Fibroblast of upper back skin (primary cell): ENCODE measurements at places on chromosomes 13 and 19.

GRCh38 chr13:48500652-48501197 is 32.2 kb downstream of the RCBTB2 start:
- peak; percentile 86 for DNase-seq

- DNase-seq, result peak; percentile 96
These were observed 103.1 kb downstream of the TNFRSF19 start for GRCh38 chr13:23673354-23673753.

- peak; percentile 28 for DNase-seq
These were observed 186.2 kb upstream of the GPR12 start for GRCh38 chr13:26946684-26947343.

GRCh38 chr13:94548821-94549231 is 47.1 kb downstream of the TGDS start:
- DNase-seq, result no peak

- DNase-seq, result peak; percentile 50
These were observed at the start of gene CCDC70 for GRCh38 chr13:51861723-51862300. TSS of gene CCDC70 (plus strand) at chr13:51861969. CDS start at chr13:51865412, 3,443 bp downstream.

DNA sequence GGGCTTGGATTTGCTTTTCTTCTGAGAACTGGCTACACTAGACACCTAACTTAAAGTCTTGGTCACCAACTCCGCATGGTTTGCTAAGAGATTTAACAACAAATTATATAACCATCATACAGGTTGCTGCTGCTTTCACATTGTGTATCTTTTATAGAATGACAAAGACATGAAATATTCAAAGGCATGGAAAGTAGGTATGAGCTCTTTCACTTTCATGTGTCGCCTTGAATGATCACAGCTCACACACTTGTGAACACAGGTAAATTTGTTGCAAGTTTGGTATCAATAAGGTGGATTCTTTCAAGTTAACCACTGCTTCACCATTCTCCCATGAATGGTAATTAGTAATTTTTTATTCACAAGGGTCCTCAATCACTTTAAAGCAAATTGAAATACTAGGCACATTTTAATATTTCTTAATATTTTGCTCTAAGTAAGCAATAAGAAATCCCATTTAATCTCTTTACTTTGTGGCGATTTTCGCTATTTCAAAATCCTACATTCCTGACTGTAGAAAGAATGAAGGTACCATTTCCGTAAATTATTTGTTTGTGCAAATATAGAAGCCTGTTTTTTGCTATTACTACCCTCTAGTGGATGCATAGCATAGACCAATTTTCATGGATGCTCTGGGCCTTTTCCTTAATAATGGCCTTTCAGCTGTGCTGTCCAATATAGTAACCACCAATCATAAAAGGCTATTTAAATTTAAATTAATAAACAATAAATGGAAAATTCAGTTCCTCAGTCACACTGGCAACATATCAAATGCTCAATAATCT is 45.5 kb upstream of the FREM2 start:
- no peak for DNase-seq

DNA sequence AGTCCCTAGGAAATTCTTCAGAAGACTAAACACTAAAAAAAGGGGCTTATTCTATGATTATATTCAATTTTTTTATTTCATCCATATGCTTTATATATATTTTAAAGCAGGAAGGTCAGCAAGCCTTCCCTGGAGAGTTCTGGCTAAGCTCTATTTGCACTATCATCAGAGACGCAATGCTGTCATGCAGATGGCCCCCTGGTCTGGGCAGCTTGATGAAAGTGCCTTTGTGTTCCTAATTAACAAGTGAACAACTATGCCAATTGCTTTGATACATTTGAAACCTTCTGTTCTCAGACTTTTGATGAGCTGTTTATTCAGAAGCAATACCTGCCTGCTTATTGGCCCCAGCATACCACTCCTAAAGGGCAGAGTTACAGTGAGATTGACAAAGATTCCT is 1344.6 kb downstream of the OLFM4 start:
- no peak for DNase-seq

DNA sequence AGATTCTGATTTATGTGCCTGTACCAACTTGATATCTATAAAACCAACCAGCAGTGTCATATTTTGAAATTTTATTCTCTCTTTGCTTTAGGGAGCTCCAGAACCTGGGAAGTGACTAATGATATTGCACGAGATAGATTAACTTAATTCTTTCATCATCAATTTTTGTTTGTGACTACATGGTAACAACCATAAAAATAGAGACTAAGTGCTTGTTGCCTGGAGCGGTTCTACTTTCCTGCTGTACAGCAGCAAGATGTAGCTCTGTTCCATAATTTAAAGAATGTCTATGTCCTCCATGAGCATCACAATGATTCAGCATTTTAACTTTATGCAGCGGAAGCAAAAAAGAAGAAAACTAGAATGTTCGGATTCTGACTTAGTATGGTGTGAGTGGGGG is 275.6 kb downstream of the KLF5 start:
- DNase-seq, result no peak

DNA sequence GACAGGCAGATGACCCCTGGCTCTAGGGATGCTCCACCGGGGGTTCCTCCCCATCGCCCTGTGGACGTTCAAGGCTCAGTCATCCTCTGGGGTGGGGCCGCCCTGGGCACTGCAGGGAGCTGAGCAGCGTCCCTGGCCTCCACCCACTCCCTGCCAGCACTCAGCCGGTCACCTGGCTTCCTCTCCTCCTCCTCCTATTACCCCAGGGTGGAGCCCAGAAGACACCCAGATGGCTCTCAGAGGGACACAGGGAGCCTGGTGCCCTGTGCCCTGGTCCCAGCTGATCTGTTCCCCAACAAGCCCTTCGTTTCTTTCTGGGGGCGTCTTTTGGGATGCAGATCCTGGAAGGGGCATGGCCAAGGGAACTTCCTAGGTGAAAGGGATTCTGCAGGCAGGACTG is 3.7 kb upstream of the MKNK2 start:
- DNase-seq, result no peak

- no peak for DNase-seq
These were observed 548.8 kb downstream of the FGF9 start for GRCh38 chr13:22219709-22220108.

- no peak for DNase-seq
These were observed at the start of gene SLC5A5 for GRCh38 chr19:17871878-17872250. TSS of gene SLC5A5 (plus strand) at chr19:17871945. CDS start at chr19:17872320, 375 bp downstream.

- peak; percentile 48 for DNase-seq
These were observed 1.5 kb downstream of the ERF start for GRCh38 chr19:42253245-42254088.
